ENCODE measurements at places on chromosomes 3 and 15.
A peak's percentile ranks its signal among the peaks of the same experiment; 100 is the strongest.

DNA sequence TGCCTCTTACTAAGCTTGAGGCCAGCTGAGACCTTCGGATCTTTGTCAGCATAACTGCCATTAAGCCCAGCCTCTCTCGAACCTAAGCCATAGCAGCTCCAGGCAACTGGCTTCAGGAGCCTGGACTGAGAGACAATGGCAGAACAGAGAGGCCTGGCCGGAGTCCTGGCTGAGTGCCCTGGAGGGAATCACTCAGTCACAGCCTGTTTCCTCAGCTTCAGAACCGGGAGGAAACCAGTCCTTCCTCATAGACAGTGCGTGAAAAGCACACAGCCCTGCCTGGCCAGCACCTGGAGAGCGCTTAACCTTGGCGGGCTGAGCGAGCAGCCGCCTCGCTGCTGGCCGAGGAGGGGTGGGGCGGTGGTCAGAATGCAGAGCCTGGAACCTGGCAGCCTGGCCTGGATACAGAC is 21.6 kb downstream of the RNU5B-1 start:
- DNase-seq, result peak; percentile 74

GRCh38 chr15:88258093-88258641 is 1.6 kb upstream of the NTRK3 start:
- peak; percentile 93 for DNase-seq

GRCh38 chr3:111913163-111913763 is 54.2 kb downstream of the PHLDB2 start:
- peak; percentile 67 for DNase-seq

- no peak for DNase-seq
These were observed 47.3 kb upstream of the C3orf22 start for GRCh38 chr3:126606001-126606400.

DNA sequence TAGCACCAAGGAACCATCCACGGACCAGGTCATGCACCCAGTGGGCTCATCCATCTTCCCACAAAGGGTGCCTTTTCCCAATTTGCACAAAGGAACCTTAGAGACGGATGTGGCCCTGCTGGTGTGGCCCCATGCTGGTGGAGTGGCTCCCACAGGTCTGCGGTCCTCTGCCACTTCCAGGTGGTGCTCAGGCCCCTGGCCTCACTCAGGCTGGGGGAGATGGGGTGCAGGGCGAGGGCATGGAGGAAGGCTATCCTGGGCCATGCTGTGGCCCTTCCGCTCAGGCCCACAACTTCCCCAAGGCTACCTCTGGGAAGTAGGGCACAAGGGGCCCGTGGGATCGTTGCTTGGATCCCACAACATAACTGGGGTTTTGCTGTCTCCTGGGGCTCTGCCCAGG is 5.2 kb upstream of the SYNM start:
- DNase-seq, result no peak

- no peak for DNase-seq
These were observed 31.1 kb downstream of the DGKG start for GRCh38 chr3:186330772-186331460.

DNA sequence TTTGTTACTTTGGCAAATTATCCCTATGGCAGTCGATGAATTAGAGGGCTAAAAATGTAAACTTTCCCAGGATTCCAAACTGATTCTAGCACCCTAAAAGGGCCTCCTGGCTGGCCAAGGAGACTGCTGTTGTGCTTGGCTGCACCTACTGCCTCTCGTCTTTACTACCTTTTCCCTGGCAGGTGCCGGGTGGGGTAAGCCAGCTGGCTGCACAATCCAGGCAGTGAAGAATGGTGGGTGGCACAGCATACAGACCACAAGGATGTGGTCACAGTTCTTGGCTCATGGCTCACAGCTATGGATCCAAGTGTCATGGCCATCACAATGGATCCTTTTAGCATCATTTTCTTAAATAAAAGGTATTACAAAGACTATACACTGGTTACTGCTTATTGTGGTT is 20.7 kb upstream of the SLC25A26 start:
- DNase-seq, result peak; percentile 57

- no peak for DNase-seq
These were observed 761.0 kb downstream of the ROBO2 start for GRCh38 chr3:77800893-77801292.

DNA sequence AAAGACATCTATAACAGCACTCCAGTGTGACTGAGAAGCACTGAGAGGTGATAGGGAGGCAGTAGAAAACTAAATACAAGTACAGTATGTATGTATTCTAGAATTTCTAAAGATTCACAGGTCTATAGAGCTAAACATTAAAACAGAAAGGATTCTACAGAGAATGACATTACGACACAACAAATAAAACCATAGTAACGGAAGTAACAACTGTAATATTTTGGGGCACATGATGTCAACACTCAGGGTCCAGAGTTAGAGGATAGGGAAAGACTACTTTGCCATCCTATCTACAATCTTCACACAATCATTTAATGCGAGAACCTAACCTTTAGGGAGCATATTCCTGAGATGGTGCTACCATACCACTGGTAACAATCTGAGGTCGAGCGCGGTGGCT is 13.6 kb downstream of the UBXN7 start:
- DNase-seq, result no peak

- DNase-seq, result no peak
These were observed 381.4 kb downstream of the CNTN3 start for GRCh38 chr3:74233091-74233490.

DNA sequence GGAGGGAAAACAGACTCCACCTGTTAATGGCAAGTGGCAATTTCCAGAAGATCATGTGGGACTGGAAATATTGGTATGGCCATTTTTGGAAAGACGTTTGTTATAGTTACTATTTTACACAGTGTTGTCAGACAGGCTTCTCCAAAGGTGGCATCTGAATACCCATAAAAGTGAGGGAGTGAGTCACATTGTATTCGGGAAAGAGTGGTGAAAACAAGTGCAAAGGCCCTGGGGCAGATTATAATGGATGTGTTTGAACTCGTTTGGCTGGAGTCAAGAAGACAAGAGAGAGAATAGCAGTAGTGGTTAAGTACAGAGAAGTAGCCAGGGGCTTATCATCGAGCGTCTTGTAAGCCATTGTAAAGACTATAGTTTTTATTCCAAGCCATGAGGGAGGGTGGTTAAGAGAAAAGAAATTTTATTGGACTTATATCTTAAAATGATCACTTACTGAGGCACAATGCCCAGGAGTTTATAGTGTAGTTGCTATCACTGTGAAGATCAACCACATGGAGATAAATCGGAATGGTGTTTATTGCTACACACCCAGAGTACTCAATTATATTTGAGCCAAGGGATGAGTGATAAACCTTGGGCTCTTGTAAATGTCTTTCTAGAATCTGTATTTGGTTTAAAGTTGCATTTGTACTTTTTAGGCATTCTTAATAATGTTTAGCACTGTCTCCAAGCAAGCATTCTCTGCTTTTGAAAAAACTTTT is 212.8 kb upstream of the KBTBD8 start:
- no peak for DNase-seq

DNA sequence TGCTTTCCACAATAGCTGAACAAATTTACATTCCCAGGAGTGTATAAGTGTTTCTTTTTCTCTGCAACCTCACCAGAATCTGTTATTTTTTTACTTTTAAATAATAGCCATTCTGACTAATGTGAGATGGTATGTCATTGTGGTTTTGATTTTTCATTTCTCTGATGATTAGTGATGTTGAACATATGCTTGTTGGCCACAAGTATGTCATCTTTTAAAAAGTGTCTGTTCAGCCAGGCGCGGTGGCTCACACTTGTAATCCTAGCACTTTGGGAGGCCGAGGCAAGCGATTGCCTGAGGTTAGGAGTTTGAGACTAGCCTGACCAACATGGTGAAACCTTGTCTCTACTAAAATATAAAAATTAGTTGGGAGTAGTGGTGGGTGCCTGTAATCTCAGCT is 619.3 kb downstream of the SI start:
- DNase-seq, result no peak

DNA sequence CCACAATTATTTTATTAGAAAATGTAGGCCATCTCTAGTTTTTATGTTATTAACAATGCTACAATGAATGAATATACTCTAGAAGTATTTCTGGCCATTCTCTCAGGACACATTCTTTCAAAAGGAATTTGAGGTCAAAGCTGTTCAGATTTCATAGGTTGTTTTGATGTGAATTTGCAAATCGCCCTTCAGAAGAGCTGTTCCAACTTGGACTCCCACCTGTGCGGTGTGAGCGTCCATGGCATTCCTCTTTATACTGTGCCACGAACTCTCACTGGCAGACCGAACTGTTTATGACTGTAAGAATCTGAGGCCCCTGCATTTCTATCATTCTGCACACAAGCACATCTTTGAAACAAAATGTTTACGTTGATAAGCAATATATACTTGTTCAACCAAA is 18.6 kb upstream of the SLC24A5 start:
- DNase-seq, result no peak

Data from endodermal cell (in vitro differentiated cells).